Brain microvascular endothelial cell (primary cell): ENCODE measurements at places on chromosomes 12 and 14.

DNA sequence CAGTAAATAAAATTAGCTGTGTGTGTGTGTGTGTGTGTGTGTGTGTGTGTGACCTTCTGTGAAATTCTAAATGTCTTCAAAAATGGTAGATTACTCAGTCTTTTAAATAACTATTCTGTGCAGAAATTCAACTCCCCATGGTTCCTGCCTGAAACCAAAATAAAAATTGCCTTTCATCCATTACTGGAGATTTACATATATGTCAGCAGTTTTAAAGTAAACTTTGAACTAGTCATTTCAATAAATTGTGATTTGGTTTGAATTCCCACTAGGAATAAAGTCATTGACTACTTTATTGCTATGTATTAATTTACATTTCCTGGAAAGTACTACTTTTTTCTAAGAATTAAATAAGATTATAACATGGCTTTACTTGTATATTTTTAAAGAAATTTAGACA is 5.3 kb downstream of the ELK3 start:
- DNase-seq: no peak

DNA sequence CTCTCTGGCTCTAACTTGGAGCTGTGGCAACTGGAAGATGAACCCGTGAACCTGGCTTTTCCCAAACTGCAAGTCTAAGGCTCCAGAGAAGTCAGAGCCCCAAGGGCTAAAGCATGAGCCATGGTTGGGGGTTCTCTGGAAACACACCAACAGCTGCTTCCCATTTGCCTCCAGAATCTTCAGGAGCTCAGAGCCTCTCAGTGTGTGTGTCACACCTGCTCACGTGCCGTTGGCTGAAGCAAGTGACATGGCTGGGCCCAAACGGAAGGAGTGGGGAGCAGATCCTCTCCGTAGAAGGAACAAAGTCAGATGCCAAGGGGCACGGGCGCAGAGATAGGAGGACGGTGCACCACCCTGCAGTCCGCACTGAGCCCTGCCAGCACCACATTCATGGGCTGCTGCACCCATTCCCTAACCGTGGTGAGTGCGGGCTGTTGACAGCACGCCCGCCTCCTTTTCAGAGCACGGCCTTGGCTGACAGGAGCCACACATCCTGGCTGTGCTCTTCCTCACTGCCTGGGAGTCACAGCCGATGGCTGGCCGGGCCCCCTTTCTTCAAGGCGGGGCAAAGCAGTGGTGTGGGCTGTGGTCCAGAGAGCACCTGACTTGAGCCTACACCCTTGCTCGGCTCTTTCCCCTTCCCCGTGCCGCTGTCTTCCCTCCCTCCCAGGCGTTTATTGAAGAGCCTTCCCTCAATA is 16.6 kb upstream of the TRAF3 start:
- no peak for DNase-seq

DNA sequence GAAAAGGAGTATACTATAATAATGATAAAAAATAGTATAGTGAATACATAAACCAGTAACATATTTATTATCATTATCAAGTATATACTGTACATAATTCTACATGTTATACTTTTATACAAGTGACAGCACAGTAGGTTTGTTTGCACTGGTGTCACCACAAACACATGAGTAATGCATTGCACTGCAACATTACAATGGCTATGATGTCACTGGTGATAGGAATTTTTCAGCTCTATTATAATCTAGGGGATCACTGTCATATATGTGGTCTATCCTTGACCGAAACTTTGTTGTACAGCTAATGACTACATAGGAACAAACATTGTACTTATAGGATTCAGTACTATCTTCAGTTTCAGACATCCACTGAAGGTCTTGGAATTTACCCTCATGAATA is 165.8 kb upstream of the SYT1 start:
- peak; percentile 59 for DNase-seq

DNA sequence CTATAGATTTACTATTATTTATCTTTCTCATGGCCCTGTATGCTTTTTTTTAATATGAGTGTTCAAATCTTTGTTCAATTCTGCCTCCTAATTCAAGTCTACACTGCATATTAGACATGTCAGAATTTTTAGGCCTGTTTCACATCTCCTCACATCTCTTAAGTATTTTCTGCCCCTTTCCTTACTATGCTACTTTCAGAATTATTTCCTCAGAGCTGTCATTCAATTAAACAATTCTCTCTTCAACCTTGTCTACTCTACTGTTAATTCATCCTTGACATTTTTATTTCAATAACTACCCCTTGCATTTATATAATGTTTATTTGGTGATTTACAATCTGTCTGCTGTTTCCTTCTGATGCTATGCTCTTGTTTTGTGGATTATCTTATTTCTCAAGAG is 91.1 kb downstream of the CAPZA3 start:
- DNase-seq: no peak

DNA sequence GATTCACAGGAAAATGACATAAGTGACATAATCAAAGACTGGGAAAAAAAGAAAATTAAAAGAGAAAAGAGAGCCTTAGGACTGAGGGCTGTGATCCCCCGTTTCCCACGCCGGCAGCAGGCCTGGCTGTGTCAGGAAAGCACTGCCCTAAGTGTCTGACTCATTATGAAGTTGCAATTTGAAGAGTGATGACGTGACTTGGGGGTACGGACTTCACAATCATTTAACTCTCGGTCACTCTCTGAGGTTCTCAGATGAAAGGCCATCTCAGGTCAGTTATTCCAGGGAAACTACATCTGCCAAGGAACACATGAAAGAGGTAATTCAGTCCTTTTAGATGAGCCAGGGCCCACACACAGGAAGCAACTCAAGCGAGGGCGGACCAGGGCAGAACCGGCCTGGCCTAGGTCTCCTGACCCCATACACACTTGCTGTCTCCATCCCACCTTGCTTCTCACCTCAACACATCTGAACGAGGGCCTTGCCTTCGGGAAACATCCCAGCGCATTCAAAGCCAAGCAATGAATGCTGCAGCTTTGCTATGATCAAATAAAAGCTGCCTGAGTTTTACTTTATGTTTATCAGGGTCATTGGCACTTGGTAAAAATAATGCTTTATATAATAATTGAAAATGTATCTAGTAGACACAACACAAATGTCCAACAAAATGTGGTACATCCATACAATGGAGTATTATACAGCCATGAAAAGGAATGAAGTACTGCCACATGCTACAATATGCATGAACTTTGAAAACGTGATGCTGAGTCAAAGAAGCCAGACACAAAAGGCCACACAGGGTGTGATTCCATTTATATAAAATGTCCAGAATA is 2.7 kb downstream of the SSH1 start:
- DNase-seq: peak; percentile 97

DNA sequence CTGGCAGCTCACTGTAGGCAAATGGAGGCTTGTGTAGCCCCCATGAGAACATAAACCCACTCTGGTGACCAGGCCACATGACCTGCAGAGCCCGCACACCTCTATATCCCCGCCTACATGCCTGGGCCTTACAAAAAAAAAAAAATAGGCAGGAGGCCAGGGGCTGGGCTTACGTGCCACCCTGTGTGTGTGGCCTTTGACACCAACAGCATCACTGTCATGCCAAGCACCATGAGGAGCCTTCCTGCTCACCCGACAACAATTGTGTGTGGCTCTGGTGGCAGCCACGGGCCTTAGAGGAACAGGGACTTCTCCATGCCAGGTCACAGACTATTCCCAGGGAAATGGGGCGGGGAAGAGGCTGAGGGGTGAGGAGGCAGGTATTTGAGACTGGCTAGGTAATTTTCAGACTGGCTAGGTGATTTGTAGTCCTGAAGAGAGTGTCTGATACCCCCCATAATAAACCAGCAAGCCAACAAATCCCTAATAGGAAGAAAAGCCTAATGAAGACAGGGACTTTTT is 140.0 kb downstream of the DPF3 start:
- DNase-seq: no peak

GRCh38 chr12:114440270-114441038 is 34.5 kb upstream of the TBX5 start:
- no peak for DNase-seq

DNA sequence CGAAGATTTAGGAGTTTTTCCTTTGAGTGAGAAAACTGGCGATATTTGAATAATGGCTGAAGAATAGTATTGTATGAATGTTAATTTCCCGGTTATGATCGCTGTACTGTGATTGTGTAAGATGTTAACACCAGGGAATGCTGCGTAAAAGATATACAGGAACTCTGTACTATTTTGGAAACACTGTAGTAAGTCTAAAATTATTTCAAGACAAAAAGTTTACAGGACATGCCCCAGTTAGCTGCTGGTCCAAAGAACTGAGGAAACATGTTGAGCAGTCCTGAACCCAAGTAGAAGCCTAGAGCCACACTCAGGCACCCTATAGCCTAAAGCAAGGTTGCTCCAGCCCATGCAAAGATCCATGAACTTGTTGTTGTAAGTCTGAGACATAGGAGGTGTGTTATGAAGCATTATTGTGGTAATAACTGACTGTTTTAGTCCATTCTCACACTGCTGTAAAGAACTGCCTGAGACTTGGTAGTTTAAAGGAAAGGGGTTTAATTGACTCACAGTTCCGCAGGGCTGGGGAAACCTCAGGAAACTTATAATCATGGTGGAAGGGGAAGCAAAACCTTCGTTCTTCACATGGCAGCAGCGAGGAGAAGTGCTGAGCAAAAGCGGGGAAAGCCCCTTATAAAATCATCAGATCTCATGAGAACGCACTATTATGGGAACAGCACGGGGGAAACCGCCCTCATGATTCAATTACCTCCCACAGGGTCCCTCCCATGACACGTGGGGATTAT is 99.8 kb upstream of the RESF1 start:
- no peak for DNase-seq

DNA sequence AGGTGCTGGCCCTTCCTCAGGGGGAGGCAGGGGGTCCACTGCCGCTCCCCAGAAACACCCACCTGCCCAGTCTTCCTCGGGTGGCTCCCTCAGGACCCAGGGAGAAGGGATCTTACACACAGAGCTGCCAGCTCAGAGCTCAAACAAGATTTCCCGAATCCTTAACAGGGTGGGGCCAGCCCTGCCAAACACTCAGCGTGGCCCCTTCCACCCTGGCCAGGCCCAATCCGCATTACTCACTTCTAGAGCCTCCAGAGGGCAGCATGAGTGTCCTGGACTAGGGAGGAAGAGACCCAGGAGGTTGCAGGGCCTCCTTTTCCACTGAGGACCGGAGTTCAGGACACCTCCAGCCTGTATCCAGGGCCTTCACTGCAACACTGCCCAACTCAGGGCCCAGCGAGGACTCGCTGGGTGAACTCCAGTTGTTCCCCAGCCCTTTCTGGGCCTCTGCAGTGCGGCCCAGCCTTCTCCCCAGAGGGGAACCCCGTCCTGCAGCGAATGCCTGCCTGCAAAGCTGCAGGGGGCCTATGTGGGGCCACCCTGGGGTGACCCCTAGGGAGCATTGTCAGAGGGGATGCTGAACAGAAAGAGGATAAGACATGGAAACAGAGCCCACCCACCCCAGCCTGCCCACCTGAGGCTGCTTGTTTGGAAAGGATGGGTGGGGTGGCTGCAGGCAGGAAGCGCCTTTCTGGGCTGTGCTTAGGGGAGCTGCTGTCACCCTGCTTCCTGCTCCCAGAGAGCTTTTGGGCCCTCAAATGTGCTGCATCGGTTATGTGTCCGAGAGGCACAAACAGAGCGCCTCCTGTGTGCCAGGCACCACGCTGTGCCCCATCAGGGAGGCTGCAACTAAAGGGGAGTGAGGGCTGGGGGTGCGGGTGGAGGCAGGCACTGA is 43.8 kb downstream of the CCNK start:
- peak; percentile 16 for DNase-seq

DNA sequence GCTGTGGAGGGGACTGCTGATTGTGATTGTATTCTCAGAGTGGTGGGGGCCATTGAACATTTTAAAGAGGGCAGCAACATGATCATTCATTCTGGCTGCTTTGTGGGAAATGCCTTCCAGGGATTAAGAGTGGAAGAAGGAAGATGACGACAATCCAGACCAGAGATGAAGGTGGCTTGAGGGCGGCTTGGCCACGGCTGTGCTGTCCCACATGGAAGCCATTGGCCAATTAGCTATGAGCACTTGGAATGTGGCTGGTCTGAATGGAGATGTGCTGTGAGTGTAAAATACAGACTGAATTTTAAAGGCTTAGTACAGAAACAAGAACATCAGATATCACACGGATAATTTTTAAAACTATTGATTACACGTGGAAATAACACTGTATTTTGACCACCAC is 19.2 kb upstream of the SLC10A1 start:
- no peak for DNase-seq

GRCh38 chr12:108565976-108566375 is 3.6 kb downstream of the ISCU start:
- DNase-seq: peak; percentile 58

GRCh38 chr12:3137268-3137781 is 60.1 kb downstream of the TSPAN9 start:
- DNase-seq: no peak

DNA sequence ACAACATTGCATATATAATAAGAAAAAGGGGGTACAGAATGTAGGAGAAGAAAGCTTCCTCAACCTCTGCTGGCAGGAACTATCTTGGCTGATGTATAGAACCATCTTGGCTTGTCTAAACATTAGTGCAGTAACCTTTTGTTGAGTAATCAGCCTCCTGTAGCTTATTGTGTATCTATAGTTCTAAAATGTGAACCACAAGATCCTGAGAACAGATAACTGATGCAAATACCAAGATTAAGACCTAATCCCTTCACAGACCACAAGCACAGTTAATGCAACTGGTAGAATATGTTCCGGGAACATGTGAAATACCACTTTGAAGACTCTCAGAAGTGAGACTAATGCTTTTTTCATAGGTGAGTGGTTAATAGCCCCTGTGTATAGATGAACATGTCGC is 50.7 kb upstream of the KCNC2 start:
- DNase-seq: no peak

GRCh38 chr12:117986705-117987469 is 18.1 kb upstream of the KSR2 start:
- DNase-seq: peak; percentile 33

DNA sequence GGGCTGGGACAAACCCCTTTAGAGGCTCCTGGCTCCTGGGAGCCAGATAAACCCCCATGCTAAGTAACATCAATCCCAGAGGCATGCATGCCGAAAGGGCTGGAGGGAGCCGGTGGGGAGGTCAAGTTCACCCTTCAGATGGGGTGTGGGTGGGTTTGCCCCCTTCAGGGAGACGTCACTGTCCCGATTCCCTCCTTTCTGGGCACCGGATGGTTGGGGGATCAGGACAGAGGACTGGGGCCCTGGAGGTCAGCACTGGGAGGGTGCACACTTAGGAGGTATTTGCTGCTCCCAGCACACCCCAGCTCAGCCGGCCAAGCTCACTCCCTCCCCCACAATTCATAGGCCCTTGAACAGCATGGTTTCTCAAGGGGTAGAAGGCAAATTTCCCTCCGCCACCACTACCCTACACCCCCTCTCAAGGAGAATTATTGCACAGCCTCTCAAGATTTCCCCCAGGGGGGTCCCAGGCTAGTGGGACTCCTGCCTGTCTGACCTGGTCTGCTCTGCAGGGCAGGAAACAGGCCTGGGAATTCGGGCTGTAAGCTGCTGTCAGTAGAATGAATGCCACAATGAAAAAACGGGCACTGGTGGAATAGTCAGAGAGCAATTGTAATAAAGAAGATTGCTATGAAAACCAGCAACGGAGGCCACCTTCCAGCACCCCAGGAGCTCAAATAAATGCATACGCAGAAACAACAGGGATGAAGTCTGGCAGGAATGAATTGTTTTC is 63.5 kb downstream of the GALNT16 start:
- no peak for DNase-seq
